ENCODE measurements at places on chromosomes 12 and 14.

DNA sequence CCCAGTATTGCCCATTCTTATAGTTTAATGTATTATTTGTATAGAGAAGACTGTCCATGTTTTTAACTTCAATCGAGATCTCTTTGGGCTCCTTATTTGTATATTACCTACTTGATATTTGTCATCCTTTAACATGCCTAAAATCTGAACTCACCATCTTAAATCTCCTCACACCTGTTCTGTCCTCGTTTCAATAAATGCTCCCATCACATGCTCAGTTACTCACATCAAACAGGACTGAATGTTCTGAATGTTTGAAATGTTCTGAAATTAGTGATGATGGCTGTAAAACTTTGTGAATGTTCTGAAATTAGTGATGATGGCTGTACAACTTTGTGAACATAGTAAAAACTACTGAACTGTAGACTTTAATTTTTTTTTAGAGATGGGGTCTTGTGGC lies 34.5 kb downstream of the COCH start:
- DNase-seq: no peak

GRCh38 chr12:94745562-94745961 lies 95.2 kb upstream of the TMCC3 start:
- DNase-seq: no peak

DNA sequence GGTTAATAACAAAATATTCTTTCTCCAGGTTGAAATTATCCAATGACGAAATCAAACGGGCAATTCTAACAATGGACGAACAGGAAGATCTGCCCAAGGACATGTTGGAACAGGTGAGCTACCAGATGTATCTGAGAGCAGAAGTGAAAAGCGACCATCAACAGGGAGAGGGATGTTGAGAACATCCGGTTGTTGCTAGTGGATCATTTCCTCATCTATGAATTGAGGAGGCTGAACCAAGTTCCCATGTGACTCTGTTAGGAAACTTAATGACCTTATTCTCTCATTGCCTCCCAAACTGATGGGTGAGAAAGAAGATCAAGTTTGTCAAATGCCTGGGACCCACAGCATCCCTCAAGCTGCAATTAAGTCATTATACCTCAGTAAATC lies 117.7 kb downstream of the GPR135 start:
- DNase-seq: no peak

- no peak for DNase-seq
Observed at GRCh38 chr12:28683366-28683765, 465.7 kb upstream of the FAR2 start.

DNA sequence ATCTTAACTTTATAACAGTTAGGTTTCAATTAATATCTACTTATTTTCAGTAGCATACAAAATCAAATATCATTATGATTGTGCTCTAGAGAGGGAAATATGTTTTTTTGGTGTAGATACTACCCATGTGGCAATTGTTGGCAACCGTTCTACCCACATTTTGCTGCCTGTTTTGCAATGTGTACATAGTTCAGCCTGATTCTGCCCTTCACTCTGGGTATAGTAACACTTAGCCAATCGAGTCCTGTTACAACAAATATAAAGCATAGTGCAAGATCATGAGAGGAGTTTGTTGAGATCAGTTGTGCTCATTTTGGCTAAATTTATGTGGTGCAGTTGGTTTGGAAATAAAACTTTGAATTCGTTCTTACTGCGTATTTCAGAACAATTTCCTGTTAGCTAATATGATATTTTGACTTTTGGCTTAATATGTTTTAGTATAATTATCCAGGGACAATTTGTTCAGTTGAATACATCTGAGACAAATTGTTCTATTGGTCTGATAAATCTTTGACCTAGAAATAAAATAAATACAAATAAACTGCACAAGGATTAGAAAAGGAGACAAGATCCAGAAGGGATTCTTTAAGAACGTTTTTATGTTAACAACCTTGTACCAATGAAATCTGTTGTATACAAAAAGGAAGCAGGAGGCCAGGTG lies 76.9 kb downstream of the ATF7IP start:
- no peak for DNase-seq

GRCh38 chr14:38951451-38951850 lies 151.6 kb downstream of the SEC23A start:
- DNase-seq: no peak

DNA sequence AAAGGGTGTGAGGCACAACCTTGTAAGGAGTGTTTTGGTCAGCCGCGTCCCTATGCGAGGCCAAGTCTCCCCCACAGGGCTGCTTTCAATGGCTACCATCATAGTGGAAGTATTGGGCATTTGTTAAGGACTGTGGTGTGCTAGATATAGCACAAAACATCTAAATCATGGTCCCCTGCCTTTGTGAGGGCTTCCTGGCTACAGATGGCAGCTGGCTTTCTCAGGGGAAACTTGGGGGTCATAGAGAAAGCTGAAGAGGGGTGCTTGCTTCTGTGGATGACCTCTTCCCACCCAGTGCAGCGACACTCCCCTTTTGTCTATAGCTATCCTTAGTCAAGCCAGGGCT lies 315.8 kb downstream of the ZFP36L1 start:
- DNase-seq: no peak

DNA sequence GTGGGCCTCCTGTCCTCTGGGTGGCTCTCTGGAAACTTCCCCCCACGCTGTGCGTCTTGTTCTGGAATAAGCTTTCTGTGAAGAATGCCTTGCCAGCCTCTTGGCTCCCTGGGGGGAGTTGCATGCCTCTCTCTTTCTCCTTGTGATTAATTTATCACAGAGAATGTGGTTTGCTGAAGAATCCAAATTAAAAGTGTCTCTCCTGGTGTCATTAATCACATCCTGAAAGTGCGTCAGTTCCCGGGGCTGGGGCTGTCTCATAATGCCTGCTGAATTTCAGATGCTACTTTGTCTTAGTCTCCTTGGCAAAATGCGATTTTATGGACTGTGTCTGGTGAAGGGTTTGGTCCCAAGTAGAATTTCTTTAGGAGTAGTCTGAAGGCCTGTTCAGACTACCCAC lies 787.7 kb upstream of the TMEM132C start:
- no peak for DNase-seq

DNA sequence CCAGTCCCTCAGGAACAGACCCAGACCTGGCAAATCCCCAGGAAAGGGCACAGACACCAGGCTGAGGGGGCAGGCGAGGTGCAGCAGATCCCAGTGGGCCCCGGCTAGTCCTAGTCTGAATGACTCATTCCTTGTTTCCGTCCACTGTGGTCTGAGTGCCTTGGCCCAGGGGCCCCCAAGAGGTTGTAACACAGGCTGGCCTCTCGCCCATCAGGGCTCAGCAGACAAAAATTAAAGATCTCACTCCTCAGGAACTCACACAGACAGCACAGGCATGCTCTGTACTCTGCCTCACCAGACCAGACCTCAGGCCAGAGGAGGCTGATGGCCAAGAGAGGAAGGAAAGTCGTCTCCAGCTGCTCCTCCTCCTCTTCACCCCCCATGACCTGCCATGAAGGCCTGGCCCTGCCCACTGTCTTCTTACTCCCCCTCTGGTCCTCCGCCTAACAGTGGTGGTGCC lies 7.7 kb upstream of the LTBP2 start:
- no peak for DNase-seq

DNA sequence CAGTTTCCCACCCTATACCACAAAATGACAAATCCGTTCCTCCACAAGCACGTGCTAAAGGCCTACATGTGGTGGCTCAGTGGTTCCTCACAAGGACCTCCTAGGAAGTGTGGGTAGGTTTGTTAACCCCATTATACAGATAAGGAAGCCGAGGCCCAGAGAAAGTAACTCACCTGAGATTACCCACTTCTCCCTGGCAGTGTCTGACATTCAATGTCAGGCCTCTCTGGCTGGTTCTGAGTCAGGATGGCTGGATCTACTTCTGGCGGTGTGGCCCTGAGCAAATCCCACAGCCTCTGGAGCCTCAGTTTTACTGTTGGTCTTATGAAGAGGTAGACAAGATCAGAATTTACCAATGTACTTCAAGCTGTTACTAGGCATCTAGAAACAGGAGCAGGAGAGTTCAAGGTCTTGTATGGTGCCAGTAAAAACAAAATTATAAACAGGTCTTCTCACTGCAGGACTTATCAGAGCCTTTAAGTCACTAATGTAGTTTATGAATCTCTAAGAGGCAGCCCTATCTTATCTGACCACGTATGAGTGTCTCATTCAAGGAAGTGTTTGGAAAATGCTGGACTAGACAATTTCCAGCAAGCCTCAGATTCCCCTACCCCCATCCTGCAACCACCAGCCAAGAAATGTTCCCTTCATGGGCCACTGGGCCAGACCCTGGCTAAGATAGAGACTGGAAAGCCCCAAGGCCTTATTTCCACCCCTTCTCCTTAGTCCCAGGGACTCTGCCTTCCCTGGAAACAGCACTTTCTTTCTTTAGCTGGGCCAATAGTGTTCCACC lies 4.2 kb downstream of the HSPB8 start:
- DNase-seq: no peak

DNA sequence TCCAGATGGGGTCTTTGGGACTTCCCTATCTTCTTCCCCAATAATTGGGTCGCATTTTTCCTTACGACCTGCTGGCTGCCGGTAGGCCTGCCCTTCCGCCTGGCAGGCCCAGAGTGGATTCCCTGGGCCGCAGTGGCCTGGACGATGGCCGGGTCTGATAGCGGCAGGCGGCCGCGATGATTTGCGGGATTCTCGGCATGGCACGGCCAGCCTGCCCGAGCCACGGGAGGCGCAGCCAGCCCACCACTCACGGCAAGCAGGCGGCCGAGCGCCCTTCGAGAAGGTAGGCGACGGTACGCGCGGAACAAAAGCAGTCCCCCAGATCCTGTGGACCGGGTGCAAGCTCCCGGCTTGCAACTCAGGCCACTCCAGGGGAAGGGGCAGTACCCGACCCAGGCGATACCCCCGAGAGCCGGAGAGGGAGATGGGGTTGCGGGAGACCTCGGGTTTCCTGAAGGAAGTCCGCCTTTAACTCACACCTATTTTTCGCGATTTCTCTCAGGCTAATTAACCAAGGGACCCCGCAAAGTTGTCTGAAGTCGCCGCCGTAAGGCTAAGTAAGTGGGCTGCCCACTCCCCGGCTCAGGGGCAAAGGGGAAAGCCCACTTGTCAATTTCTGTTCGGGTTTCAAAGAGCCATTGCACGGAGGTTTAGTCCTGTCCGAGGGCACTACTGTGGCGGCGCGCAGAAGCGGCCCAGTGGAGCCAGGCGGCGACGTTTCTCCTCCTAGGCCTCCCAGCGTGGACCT lies 1.4 kb upstream of the GSC start:
- no peak for DNase-seq

GRCh38 chr12:84497819-84498218 lies 414.8 kb downstream of the SLC6A15 start:
- DNase-seq: no peak

GRCh38 chr14:32682214-32682613 lies 256.5 kb upstream of the NPAS3 start:
- DNase-seq: no peak

DNA sequence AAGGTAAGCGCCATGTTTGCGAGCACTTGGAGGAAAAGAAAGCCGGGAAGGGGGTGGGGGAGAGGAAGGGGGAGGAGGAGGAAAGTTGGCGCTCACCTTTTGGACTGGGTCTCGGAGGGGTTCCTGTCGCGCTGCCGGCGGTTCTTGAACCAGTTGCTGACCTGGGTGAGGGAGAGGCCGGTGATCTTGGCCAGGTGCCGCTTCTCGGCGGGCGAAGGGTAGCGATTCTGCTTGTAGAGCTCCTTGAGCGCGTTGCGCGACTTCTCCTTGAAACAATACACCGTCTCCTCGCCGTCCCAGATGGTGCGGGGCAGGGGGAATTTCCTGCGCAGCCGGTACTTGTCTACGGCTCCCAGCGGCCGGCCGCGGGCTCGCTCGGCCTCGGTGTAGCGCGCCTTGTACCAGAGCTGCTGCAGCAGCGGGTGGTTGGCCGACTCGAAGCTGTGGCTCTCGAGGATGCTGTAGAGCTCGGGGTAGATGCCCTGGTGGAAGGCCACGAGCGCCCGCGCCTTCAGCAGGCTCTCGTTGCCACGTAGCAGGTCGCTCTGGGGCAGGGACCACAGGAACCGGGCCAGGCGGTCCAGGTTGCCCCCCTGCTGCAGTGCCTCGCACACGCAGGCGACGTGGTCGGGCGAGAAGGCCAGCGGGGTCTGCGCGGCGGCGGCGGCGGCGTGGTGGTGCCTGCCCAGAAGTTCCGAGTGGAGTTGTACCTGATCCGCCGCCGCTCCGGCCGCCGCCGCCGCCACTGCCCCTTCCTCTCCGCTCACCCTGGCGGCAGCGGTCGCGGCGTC lies 840 bp downstream of the SIX4 start:
- no peak for DNase-seq

DNA sequence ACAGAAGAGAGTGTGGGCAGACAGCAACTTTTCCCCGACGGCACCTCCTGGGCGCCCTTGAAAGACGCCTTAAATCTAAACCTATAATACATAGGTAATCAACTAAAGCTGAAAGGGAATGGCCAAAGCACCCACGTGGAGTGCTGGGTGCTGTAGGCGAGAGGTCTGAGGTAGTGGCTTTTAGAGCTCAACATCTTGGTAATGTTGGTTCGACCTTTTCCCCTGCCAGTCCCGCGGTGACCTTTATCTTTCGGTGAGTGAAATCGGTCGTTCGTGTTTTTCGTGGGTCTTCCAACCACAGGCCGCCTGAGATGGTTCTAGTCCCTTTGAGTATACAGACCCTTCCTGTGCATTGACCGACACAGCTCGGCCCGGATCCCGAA lies 9.1 kb downstream of the OR6S1 start:
- DNase-seq: no peak

DNA sequence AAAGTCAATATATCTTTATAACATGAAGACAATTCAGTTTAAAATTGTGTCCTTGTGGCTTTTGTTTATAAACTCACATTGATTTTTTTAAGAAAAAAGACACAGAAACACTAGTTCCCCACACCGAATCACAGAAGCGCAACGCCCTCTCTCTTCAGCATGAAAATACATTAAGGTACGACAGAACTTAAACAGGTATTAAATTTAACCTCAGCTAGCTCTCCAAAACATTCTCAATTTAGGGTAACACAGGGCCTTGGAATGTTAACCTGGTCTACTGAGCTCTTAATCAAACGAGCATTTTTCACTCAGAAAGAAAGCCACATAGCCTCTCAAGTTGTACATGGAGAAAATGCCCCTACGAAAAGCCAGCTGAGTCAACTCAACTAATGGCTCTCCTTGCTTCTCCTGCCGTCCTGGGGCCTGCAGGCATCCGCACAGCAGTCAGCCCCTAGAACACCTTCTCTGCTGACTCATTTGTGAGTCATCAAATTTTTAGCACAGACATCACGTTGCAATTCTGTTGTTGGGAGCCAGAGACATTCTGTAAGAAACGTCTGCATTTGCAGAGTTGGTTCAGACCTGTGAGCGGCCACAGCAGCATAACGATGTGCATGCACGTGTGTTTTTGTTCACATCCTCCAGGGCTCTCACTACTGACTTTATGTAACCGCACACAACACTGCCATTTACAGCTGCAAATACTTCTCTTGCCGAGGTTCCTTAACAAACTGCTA lies 141.6 kb downstream of the ITPR2 start:
- no peak for DNase-seq

DNA sequence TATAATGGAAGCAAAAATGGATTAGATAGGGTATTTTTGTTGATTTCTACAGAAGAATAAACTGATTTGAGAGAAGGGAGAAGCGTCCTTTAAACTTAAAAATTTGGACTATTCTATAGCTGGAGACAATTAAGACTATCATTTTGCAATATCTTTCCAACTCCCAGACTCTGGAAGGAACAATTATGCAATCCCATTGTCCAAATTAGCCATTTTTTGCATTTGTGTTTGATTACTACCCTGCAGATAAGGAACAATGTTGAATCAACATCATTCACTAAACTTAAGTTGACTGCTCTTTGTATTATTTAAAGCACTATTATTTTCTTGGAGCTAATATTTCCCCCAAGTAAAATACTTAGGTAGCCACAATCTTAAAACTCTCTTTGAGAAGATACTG lies 34.8 kb upstream of the SELPLG start:
- no peak for DNase-seq

- no peak for DNase-seq
Observed at GRCh38 chr12:13101821-13102375, 1.6 kb downstream of the GSG1 start.

All from stimulated activated CD8-positive, alpha-beta memory T cell treated with anti-CD3 and anti-CD28 coated beads, Interleukin-2, amount 100 ng/mL, for 1 hour (primary cell).